ENCODE measurements at places on chromosomes 5 and 9.
A peak's percentile ranks its signal among the peaks of the same experiment; 100 is the strongest.

- peak; percentile 80 for DNase-seq
Measured at GRCh38 chr9:136644343-136644592, 18.4 kb upstream of the EGFL7 start.

- DNase-seq: no peak
Measured at GRCh38 chr5:55668356-55668755, 43.8 kb downstream of the SLC38A9 start.

GRCh38 chr5:160463740-160464465 is 42.2 kb downstream of the PTTG1 start:
- peak; percentile 34 for DNase-seq

- peak; percentile 92 for DNase-seq
Measured at GRCh38 chr5:37938076-37938852, 98.4 kb upstream of the GDNF start.

GRCh38 chr5:52134013-52134650 is 653.6 kb upstream of the ITGA1 start:
- peak; percentile 29 for DNase-seq

GRCh38 chr5:66511491-66511890 is 84.7 kb upstream of the MAST4 start:
- no peak for DNase-seq

DNA sequence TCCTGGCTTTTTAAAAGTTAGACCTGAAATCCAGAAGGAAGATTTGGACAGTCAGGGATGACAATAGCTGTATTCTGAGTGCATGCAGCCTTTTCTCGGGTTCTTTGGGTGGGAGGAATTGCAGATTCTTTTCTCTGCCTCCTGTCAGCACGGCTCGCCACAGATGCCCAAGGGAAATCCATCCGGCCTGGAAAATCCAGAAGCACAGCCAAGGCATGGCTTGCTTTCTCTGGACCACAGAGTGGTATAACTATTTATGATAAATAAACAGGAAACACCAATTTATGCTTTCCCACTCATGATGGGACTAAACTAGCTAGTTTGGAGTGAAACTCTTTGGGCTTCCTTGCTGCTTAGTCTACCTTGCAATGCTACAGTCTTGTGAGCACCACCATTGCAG is 59.1 kb downstream of the C9orf152 start:
- no peak for DNase-seq

DNA sequence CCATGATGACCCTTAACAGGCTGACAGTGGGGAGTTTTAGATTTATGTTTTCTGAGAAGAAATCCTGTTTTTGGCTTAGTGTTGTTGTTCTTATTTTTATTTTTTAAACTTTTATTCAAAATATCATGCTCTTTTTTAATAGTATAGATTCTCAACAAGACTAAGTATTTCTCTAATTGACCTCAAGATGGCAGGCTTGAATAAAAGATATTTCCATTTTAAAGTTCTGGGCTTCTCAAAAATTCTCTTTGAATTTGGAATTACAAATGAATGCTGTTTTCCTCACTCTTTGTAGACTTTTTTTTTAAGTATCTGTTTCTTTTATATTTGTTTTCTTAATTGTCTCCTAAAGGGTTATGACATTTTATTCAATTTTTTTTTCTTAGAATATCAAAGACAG is 50.0 kb upstream of the SH3GL2 start:
- peak; percentile 40 for DNase-seq

DNA sequence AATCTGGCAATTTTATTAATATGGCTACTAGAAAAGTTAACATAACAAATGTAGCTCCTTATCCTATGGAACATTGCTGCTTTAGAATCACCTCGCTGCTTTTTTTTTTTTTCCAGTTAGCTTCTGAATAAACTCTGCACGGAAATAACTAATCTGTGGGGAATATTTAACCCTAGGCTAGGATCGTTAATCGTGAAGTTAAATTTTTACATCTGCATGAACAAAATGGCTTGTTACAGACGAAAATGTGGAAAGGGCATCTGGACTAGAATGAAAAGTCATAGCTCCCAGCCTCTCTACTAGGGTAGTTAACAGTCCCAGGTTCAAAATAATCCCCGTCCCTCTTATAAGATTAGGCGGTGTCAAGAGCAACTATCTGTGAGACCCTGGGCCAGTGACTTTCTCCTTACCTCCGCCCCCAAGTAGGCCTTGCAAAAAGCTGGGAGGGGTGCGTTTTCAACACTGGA is 470 bp upstream of the SLC22A5 start:
- peak; percentile 58 for DNase-seq

DNA sequence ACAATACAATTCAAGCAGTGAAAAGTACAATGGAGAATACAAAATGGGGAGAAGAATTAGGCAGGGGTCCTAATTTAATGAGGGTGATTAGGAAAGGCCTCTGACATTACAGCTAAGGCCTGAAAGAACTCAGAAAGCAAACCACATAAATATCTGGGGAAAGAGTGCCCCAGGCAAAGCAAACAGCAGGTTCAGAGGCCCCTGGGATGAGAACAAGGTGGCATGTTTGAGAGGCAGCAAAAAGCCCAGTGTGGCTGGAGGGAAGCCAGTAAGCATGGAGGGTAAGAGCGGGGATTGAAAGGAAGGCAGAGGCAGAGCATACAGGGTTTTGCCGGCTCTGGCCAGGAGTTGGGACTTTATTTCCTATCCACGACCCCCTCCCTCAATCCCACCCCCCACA is 33.4 kb upstream of the VDAC1 start:
- DNase-seq: no peak

DNA sequence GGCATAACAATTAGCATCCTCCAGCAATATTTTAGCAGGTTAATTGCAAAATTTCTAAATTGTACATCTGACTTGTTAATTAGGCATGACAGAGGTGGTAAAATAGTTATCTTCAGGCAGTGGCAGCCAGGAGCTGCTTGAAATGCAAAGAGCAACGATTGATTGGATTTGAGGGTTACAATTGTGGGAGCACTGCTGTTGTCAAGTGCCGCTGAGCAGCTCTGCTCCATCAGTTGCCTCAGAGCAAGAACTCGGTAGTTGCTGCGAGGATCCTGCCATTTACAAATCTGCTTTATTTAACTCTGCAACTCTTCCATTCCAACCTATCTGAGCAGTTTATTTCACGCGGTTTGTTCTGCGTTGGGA is 12.6 kb downstream of the PBX3 start:
- DNase-seq: no peak
